Activated CD4-positive, alpha-beta T cell treated with anti-CD3 and anti-CD28 coated beads, Interleukin-2, Interleukin-6, amounts not matched to agents 100 ng/mL and 50 ng/mL, durations not matched to agents 16 hours and 8 hours (primary cell): ENCODE measurements at places on chromosomes 7 and 10.

DNA sequence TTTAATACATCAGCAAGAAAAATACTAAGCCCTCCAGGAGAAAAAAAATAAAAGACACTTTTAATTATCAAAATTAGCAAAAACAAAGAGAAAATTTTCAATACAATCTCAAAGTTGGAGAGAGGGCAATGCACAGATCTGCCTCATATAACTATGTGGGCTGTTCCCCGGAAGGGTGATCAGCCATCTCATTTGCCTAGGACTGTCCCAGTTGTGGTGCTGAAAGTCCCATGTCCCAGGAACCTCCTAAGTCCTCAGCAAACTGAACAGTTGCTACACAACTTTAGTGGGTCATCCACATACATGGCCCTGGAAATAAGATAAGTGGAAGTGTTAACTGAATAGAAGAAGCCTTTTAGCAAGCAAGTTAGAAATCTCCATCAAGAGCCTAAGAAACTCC is 14.4 kb downstream of the CFAP70 start:
- no peak for DNase-seq

DNA sequence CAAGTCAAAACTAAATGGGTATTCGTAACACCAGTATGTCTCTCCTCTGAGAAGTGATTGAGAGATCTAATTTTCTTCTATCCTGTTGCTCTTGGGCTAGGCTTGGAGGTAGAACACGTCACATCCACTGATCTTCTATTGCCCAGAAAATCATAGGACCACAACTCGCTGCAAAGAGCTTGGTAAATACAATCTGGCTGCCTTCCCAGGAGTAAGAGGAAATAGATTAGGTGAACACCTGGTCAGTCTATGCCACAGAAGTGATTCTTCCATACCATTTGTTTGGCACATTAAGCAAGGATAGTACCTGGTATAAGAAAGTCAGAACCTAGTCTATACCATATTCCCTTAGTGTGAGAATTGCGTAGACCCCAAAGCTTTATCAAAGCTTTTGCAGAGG is 129.3 kb upstream of the PHYHIPL start:
- no peak for DNase-seq

DNA sequence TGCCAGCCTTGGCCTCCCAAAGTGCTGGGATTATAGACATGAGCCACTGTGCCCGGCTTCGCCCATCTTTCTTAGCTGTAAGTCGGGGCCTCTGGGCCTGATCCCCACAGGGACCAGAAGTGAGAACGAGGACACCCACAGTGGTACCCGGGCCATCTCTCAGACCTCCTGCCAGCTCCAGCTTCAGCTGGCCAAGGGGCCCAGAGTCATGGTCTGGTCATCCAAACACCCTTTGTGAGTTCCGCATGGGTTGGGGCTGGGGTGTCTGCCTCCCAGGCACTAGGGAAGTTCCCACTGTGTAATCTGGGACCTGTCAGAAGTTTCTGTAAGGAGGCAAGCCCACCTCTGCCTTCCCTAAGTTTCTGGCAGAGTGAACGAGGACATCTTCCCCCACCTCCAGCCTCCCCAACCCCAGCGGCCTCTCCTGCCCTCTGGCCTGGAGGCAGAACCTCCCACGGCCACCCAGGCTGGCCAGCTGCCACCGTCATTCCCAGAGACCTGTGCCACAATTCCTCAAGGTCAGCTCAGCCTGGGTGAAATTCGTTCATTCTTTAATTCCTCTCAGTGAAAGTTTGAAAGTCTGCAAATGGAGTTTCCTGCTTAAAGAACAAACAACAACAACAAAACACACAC is 19.5 kb upstream of the FOXL3 start:
- DNase-seq, result no peak

DNA sequence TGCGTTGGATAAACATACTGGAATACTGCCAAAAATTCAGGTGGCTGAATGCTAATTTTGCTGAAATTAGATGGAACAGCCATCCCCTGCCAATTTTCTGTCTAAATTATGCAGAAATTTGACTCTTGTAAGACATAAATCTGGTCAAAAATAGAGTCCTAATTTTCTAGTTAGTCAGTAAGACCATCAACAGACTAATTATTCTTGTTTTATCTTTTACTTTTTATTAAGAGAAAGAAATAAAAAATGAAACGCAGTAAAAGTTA is 110.3 kb upstream of the GATA3 start:
- DNase-seq, result no peak

DNA sequence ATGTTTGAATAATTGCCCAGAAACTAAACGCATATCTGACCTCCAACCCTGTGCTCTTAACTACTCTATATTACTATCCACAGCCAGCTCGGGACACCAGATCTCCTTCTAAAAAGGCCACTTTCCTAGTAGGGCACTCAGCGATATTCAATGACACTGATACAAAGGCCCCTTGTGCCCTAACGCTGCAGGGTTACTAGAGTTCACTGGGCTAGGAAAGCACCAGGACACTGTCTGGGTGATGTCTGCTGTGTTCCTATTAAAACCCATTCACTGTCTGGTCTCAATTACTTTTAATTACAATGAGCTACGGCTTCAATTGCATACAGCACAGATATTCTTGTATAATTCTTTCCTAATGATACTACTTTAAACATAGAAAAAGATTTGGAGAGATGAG is 91.7 kb downstream of the SORCS1 start:
- no peak for DNase-seq

GRCh38 chr10:133278577-133279265 is 2.1 kb upstream of the ADAM8 start:
- peak; percentile 84 for DNase-seq

DNA sequence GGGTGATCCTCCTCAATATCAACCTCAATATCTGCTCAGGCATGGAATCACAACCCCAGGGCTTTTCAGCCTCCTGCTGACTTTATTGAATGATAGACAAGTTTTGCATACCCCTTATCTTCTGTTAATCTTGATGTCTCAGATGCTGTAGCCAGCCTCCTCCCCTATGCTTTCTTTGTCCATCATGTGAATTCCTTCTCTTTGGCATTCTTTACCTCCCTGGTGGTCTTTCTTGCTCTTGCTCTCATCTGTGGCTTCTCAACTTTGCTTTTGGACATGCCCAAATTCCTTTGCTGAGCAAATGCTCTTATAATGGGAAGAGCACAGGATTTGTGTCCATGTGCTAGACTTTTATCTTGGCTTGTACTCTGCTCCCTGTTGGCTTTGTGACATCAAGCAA is 73.4 kb upstream of the FAM13C start:
- no peak for DNase-seq

GRCh38 chr10:13404305-13404759 is 56.2 kb upstream of the SEPHS1 start:
- no peak for DNase-seq

DNA sequence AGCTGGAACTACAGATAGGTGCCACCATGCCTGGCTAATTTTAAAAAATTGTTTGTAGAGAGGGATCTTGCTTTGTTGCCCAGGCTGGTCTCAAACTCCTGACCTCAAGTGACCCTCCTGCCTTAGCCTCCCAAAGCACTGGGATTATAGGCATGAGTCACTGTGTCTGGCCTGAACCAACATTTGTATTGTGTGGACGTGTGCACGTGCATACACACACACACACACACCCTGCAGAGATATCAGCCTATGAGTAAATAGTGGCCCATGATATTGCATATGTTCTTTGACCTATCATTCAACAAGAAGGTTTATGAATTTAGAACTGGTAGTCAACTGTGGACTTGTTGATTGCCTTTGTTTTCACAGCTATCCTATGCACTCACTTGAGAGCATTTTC is 161.6 kb downstream of the BAMBI start:
- DNase-seq, result no peak

- no peak for DNase-seq
Measured at GRCh38 chr7:30970594-30971094, 6.9 kb downstream of the GHRHR start.

- no peak for DNase-seq
Measured at GRCh38 chr7:2926120-2926895, 82.2 kb upstream of the GNA12 start.

DNA sequence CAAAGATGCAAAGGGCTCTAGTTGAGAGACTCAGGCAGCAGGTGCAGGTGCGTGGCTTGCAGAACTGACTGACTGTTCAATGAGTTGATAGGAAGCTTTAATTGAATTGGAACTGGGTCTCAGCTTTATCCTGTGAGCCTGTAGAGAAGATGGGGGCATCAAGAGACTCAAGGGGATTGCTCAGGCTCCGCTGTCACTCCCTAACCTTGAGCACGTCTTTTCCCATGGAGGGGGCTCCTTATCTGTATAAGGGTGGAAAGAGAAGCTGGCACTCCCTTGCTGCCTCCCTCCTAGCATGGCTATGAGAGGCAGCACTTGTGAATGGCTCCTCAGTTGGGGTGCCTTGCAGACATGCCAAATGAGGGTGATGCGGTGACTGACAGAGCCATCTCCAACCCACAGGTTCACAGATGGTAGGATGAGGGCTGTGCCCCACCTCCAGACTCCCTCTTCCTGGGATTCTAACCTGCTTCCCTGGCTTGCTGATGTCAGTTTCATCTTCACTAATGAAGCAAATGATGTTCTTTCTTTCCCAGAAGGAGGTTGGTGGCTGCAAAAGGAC is 12.4 kb upstream of the PLEKHA1 start:
- DNase-seq, result no peak

- no peak for DNase-seq
Measured at GRCh38 chr7:148276314-148277041, 314.1 kb upstream of the C7orf33 start.

GRCh38 chr7:11831736-11832495 is at the start of gene THSD7A:
Gene THSD7A, minus strand, starts transcription at chr7:11832198. Its CDS starts 252 bp downstream, at chr7:11831946.
- peak; percentile 21 for DNase-seq
